ENCODE measurements at places on chromosomes 1 and 21. TPM values are rescaled to one million over a fixed set of nuclear protein-coding genes. Genes with fewer than 3 reads are reported as not detected.

ACTA1 gene
- 1.5 TPM for total RNA-seq

GPA33 gene
- not detected for total RNA-seq

LYPD8 gene
- total RNA-seq: not detected

BNIPL gene
- 0.25 TPM for total RNA-seq

HSPA6 gene
- total RNA-seq: 3.4 TPM

All from temporal lobe (tissue), 4 donors.